ENCODE measurements at places on chromosomes 5 and 9. TPM values are rescaled to one million over a fixed set of nuclear protein-coding genes. Genes with fewer than 3 reads are reported as not detected.

GRCh38 chr5:76162335-76162734 is 79.2 kb downstream of the SV2C start:
- DNase-seq: no peak

DNA sequence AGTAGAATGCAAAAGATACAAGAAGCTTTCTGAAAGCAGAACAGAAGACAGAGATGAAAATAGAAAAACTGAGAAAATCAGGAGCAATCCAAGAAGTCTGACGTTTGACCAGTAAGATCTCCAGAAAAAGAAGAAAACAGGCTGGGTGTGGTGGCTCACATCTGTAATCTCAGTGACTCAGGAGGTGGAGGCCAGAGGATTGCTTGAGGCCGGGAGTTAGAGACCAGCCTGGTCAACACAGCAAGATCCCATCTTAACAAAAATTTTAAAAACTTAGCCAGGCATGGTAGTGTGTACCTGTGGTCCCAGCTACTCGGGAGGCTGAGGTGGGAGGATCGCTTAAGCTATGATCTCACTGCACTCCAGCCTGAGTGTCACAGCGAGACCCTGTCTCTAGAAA is 15.9 kb downstream of the RETREG1 start:
- no peak for DNase-seq

DNA sequence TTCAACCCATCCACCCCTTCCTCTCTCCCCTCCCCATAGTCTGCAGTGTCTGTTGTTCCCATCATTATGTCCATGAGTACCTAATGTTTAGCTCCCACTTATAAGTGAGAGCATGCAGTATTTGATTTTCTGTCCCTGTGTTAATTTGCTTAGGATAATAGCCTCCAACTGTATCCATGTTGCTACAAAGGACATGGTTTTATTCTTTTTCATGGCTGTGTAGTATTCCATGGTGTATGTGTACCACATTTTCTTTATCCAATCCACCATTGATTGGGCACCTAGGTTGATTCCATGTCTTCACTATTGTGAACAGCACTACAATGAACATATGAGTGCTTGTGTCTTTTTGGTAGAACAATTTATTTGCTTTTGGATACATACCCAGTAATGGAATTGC is 187.1 kb downstream of the PCSK5 start:
- DNase-seq: no peak

DNA sequence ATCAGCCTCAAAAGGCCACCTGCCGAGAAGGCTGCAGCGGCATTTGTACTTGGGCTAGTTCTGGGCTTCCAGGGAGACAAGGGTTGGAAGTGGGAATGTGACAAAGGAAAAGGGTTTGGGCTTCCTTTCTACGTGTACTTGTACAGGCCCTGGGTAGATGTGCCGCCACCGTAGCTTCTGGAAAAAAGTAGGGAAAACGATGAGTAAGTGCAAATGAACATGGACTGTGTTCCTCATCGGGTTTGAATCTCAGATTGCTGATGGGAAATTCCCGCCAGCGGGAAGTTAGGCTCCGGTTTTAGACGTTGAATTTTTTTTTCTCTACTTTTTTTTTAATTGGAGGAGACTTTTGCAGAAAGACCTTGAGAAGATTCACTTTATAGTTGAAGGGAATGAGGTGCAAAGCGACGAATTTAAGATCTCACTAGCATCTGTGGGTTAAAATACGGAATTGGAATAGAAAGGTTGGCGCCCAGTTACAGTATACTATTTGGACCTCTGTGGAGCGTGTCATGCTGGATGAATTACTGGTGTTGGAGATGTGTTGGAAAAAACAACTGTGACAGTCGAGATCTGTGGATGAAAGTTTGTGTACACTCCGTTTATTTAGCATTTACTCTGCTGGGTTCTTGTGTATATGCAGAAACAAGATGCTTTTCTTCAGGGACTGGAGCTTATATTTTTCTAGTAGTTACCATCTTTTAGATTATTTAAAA is 1.2 kb downstream of the G3BP1 start:
- no peak for DNase-seq

- no peak for DNase-seq
Observed at GRCh38 chr9:1639166-1639565, 376.0 kb upstream of the SMARCA2 start.

- DNase-seq: no peak
Observed at GRCh38 chr5:135934939-135935338, 19.8 kb downstream of the LECT2 start.

DNA sequence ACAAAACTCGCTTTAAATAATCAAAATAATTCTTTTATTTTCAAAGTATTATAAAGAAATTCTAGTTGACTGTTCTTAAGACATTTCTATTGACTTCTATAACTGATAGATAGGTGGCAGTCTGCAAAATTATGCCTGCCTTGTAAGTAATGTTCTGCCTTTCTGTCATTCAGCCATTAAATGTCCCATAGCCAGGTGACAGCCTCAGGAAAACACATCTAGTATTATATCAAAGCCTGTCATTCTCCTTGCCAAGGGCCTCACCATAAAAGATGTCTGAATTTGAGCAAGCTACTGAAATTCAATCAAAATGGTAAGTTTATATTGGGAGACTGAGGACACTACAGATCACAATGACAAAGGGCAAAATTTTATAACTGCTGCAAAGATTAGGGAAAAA is 170.4 kb upstream of the COX7C start:
- no peak for DNase-seq

TERT gene
- 0.12 TPM for polyA plus RNA-seq

NEUROG1 gene
- polyA plus RNA-seq: not detected

DOK3 gene
- polyA plus RNA-seq: not detected

PFN3 gene
- not detected for polyA plus RNA-seq

SLC36A2 gene
- not detected for polyA plus RNA-seq

CYLC2 gene
- polyA plus RNA-seq: not detected

Measured in CD4-positive, alpha-beta memory T cell (primary cell).